Stimulated activated CD8-positive, alpha-beta memory T cell treated with anti-CD3 and anti-CD28 coated beads, Interleukin-2, amount 100 ng/mL, for 1 hour (primary cell): ENCODE measurements at places on chromosomes 16 and 17.

DNA sequence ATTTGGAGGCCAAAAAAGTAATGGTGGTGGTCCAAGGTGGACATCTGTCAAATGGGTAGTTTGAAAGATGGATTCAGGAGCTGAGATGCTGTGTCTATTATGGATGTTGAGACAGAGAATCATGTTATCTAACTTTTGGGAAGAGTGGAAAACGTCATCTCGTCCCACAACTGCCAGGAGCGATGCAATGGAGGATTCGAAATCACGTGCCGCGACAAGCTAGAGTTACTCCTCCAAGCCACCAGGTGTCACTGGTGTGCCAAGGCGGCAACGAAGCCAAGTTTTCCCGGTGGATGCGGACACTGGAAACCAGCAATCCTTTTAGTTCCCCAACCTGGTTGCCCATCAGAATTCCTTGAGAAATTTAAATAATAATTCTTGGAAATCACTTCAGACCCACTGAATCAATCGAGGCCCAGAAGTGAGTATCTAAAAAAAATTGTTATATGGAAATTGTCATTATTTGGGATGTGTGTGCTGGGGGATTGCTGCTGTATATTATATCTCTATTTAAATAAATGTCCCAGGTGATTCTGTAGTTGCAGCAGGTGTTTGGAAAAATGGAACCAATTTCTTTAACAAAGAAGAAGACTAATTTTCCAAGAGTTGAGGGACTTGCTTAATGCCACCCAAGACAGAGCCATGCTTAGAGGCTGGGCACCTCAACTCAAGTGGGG, 206.1 kb downstream of the HAPSTR1 start:
- DNase-seq, result no peak

DNA sequence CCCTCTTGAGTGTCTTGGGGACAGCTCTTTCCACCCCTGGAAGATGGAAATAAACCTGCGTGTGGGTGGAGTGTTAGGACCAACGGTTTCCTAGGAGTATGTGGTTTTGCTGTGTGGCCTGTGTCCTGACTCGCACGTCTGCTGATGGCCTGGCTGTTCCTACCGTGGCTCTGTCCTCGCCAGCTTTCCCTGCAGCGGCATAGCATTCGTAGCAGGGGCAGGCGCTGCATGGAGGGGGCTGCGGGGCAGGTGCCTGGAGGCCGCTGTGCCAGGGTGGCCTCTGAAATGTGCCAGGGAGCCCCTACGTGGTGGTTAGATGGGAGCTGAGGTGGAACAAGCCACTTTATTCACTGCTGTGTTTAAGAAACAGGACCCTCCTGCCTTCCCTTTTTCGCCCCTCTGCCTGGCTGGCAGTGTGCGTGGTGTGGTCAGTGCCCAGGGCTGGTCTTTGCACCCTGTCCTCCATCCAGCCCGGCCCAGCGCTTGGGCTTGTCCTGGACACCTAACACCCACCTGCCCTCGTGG, 10.6 kb downstream of the SLC16A3 start:
- DNase-seq, result no peak

DNA sequence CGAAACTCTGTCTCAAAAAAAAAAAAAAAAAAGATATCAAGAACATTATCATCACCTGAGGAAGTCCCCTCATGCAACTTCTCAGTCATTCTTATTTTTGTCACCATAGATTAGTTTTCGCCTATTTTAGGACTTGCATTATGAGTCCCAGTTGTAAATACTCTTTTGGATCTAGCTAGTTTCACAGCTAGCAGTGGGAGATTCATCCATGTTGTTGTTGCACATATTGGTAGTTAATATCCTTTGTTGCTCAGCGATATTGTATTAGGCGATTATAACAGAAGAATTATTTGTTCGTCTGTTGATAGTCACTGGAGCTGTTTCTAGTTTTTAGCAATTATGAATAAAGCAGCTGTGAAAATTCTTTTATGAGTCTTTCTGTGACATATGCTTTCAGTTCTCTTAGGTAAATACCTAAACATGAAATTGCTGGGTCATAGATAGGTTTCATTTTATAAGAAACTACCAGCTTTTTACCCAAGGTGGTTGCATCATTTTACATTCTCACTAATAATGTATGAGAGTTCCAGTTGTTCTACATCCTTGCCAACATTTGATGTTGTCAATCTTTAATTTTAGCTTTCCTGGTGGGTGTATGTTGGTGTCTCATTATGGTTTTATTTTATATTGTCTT, 40.7 kb upstream of the MAP3K14 start:
- DNase-seq, result no peak

DNA sequence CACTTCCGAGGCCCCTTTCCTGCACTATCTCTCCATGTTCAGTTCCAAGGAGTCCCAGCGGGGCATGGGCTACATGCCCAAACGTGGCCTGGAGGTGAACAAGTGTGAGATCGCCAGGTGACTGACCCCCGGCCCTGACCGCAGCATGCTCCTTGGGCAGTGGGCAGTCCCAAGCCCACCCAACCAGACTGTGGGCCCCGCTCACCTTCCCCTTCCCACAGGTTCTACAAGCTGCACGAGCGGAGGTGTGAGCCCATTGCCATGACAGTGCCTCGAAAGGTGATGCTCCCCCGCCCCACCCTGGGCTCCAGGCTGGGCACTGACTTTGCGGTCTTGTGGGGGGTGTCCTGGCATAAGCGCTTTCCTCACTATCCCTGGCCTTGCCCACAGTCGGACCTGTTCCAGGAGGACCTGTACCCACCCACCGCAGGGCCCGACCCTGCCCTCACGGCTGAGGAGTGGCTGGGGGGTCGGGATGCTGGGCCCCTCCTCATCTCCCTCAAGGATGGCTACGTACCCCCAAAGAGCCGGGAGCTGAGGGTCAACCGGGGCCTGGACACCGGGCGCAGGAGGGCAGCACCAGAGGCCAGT, 4.7 kb downstream of the CORO1A start:
- DNase-seq, result no peak

- DNase-seq, result no peak
These were observed 1.1 kb upstream of the ADGRG1 start for GRCh38 chr16:57627184-57627871.

GRCh38 chr16:30446203-30446595, 525 bp upstream of the SEPHS2 start:
- DNase-seq, result no peak

- DNase-seq, result no peak
These were observed 3.3 kb downstream of the PMP22 start for GRCh38 chr17:15261802-15262290.

GRCh38 chr16:57985204-57986181, 14.6 kb upstream of the CNGB1 start:
- DNase-seq, result no peak

DNA sequence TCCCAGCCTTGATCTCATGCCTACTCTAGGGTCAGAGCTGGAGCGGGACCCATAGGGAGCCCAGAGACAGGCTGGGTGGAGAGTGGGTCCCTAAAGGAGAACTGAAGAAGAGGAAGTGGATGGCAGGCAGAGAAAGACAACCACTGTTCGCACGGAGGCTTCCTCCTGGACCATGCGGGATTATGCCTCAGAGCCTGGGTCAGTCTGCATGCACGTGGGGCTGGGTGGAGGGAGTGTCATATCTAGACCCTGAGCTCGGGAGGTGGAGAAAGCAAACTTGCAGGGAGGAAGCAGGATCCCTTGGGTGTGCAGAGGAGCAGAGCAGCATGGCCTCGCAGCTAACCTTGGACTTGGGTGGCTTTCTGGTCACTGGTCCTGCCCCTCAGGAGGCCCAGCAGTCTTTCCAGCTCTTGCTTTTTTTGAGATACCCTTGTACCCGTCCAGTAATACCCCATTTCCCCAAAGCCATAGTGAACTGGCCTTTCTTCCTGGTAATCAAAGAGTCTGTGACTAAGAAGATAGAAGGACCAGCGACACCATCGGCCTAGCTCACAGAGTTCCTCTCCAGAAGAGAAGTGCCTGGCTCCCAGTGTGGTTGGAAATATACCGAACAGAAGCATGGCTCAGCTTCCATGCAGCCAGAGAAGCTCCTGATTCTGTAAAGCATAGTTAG, 344.2 kb downstream of the CPPED1 start:
- no peak for DNase-seq

DNA sequence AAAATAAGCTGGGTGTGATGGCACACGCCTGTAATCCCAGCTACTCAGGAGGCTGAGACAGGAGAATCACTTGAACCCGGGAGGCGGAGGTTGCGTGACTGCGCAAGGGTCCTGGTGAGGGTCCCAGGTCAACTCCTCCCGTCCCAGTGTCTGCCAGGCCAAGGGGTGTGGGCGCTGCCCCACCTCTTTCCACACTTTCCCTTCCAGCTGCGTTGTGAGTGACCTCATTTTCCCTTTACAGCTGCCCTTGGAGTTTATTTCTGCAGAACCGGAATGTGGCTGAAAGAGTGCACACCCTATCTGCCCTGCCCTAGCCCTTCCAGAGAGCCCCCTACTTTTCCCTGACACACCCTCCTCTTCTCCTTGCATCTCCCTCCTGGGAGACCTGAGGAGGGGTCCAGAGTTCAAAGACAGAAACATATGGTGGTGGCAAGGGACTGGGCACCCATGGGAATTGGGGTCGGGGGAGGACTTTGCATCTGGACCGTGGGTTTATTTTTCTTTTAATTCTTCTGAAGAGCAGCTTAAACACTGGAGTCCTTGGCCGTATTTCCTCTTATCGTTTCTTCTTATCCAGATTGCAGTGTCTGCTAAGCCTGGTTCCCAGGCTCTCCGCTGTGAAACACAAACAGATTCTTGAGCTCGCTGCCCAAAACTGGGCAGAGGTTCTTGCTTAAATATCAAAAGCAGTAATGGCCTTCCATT, 20.9 kb downstream of the MRC2 start:
- DNase-seq, result no peak

DNA sequence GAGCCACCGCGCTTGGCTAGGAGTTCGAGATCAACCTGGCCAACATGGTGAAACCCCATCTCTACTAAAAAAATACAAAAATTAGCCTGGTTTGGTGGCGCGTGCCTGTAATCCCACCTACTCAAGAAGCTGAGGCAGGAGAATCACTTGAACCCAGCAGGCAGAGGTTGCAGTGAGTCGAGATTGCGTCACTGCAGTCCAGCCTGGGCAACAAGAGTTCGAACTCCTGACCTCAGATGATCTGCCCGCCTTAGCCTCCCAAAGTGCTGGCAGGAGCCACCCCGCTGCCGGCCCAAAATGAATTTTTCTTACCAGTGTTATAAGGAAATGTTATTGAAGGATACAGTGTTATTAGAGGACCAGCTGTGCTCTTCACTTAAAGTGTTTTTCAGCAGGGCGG, 2.3 kb downstream of the NUP85 start:
- DNase-seq, result no peak

DNA sequence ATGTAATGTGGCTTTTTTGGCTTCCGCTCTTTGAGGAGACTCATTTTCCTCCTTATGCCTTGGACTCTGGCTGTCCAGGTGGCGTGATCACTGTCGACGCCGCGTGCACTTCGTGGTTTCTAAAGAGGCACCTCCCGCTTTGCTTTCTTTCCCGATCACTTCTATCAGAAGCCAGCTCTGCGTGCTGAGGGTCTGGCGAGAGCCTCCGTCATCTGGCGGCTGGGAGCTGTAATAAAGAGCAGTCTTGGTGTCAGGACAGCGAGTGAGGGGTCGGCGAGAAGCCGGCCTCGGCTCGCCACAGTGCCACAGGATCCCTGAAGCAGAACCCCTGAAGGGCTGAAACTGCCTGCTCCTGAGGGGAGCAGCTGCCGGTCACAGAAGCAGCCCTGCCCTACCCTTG, 7.4 kb downstream of the ZNF750 start:
- no peak for DNase-seq

DNA sequence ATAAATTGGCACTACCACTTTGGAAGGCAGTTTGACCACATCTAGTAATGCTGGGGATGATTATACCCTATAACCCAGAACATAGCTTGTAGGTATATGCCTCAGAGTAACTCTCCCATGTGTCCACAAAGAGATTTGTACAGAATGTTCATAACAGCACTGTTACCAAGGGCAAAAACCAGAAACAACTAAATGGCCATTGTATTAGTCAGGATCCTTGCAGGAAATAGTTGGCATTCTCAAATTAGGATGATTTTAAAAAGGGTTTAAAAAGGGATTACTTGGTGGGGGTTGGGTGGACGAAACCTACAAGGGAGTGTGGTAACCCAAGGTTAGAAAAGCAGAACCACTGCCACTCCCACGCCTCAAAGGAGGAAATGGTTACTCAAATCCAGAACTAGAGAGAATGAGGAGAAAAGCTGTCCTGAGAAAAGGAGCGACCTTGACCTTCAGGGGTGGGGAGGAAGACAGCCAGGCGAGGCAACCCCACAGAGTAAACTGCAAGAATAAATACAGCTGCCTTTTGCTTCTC, 2.1 kb downstream of the CPPED1 start:
- no peak for DNase-seq

- DNase-seq, result no peak
These were observed 42.4 kb upstream of the DOC2B start for GRCh38 chr17:223723-224471.

DNA sequence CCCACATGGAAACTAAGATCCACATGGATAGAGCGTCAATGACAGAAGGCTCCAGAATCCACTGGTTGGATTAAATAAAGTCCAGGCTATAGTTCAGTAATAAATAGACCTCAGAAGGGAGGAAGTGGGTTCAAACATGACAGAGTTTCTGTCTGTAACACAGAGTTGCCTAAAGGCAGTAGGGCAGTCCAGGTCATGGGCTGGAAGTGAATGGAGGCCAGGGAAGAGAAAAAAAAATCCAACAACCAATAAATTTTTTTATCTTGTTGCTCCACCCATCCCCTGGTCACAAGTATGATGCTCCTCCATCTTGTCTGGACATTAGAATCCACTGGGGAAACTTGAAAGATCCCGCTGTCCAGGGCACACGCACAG, 92.4 kb downstream of the RGS9 start:
- no peak for DNase-seq

DNA sequence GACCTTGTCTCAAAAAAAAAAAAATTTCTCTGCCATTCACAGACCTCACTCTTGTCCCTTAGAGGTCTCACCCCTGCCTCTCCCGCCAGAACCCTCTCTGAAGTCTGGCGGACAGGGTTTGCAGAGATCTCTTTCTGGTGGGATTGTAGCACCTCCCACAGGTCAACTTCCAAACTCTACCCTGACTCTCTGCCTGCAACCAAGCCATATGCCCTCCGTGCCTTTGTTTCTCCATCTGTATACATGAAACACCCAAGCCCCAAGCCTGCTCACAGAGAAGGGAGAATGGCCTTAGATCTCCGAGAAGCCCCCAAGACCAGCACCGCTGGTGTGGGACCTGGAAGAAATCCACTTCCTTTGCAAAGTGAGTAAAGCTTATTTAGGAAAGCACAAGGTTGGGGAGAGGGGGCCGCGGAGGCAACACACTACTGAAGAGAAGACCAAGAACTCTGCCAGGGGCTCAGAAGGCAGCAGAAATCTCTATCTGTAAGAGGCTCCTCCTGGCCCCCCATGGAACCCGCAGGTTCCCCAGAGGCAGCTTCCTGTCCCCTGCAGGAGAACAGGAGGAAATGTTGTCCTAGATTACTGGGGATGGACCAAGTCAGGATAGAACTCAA, 219.9 kb downstream of the C16orf78 start:
- DNase-seq, result no peak

DNA sequence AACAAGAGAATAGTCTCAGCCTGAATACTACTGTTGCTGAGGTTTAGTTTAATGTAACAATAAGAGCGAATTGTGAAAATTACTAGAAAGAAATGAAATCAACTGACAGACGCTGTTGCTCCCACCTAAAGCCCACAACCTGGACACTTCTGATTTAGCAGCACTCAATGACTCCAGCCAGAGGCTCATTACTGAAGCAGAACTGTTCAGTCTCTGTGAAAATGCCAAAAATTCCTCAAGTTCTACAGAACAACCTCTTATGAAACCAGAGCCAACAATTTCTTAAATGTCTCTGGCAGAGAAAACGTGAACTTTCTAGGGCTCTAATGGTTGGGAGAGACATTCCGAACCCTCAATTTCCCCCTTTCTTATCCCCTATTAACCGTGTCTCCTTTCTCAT, 9.9 kb downstream of the PSME3IP1 start:
- no peak for DNase-seq
